ENCODE measurements at places on chromosomes 5 and 9.

DNA sequence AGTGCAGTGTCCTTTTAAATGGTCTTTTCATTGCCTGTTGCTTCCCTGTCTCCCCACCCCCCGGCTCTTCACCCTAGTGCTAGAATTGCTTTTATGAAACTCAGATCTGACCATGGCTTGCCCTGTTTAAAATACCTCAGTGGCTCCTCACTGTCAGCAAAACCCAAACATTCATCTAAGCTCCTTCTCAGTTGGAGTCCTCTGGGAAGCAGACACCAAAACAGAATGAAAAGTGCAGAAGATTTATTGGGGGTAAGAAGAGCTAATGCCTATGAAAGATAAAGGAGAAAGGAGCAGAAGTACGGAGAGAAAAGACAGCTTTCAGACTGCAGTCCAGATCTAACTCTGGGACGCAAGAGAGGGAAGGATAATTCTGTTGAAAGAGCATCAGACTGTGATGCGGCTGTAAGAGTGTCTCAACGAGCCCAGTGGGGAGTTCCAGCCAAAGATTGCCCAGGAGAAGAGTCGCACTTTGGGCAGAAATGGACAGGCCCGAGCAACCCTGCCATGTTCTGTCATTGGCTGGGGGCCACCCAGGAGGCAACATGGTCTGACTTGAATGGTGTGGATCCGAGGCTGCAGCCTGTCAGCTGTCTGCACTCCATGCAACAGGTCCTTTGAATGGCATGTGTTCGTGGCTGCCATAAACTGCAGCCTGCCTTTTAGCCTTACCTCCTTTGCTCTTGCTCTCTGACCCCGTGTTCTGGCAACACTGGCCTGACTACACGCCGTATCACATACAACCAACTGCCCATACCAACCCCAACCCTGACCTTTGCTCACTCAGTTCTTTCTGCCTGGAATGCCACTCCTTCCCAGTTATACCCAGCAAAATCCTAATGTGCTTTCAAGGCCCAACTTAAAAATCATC, 55.9 kb downstream of the IRF1 start:
- no peak for DNase-seq

DNA sequence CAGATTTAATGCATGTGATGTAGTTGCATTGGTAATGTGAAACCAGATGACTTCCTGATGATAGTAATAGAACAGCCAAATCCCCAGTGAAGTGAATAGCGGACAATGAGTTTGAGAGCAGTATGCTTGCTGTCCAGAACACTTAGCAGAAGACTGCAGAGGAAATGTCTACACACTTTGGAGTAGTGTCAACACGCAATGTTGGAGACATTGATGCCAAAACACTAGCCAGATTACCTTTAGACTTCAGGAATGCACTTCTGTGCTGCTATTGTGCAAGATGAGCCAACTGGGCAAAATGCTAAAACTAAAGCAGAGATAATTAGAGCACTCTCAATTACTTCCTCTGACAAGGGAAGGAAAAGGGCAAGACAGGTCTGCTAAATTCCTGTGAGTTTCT, 176.7 kb downstream of the PRDM9 start:
- no peak for DNase-seq

- DNase-seq: no peak
Observed at GRCh38 chr9:135703726-135704125, 1.7 kb downstream of the KCNT1 start.

DNA sequence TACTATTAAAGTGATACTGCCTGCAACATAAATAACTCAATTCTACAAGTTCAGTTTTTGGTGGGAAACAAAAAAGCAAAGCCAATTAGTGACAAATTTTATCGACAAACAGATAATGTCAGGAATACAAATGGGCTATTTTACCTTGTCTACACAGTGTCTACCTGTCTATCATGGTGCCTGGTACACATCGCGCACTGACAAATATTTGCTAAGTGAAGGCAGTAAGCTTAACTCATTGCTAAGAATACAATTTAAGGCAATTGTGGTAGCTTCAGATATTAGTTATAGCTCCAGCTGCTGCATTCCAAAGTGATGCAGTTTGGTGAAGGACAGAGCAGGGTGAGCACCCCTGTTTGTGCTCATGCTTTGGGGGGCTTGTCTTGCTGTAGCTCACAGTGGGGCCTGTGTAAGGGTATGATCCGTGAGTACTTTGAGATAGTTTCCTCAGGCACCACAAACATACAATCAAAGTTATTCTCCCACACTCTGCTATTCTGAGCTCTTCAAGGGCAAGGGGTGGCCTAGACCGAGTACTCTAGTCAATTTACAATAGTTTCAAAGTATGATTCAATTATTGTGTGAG, 24.7 kb downstream of the ELL2 start:
- no peak for DNase-seq

GRCh38 chr5:124519396-124519795, 227.0 kb downstream of the ZNF608 start:
- no peak for DNase-seq

DNA sequence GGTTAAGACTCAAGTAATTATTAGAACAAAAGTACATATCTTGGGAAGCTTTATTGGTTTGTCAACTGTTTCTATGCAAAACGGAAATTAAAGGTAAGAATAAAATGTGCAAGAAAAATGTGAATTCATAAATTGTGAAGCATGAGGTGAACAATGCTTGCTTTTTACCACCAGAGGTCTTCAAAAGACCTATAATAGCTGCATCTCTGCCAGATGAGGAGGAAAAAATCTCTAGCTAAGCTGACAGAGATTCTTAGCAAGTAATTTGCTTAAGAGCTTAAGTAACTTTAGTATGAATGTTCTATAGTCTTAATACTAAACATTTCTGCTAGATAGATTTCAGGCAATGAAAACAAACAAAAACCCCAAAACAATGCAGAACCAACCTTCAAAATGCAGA, 54.1 kb downstream of the MRPS30 start:
- peak; percentile 1 for DNase-seq

All from muscle of back (tissue), 13 donors.